Mesothelial cell of epicardium (in vitro differentiated cells): ENCODE measurements at places on chromosomes 6 and 20.
A peak's percentile ranks its signal among the peaks of the same experiment; 100 is the strongest.

GRCh38 chr6:110934381-110934898 lies 24.1 kb upstream of the GTF3C6 start:
- H3K27me3 ChIP-seq = no peaks in the 10 kb centered on the region
- no peaks in the 10 kb centered on the region for H3K36me3 ChIP-seq
- no peaks in the 10 kb centered on the region for H3K4me1 ChIP-seq
- H3K27ac ChIP-seq = no peak overlapping the region
- H3K4me3 ChIP-seq = no peak overlapping the region
- DNase-seq = no peak

GRCh38 chr6:137724495-137725211 lies 142.4 kb upstream of the TNFAIP3 start:
- H3K36me3 ChIP-seq = no peaks in the 10 kb centered on the region
- H3K27me3 ChIP-seq = no peaks in the 10 kb centered on the region
- no peak for DNase-seq
- H3K4me1 ChIP-seq = peaks cover 18% of the 10 kb centered on the region
- H3K4me3 ChIP-seq = no peak overlapping the region

- H3K4me3 ChIP-seq = no peak overlapping the region
- peaks cover 14% of the 10 kb centered on the region for H3K36me3 ChIP-seq
- H3K27ac ChIP-seq = peak overlapping the region; percentile 36
- no peaks in the 10 kb centered on the region for H3K27me3 ChIP-seq
- H3K4me1 ChIP-seq = peaks cover 32% of the 10 kb centered on the region
Observed at GRCh38 chr6:36979347-36979742, 6.7 kb downstream of the MTCH1 start.

DNA sequence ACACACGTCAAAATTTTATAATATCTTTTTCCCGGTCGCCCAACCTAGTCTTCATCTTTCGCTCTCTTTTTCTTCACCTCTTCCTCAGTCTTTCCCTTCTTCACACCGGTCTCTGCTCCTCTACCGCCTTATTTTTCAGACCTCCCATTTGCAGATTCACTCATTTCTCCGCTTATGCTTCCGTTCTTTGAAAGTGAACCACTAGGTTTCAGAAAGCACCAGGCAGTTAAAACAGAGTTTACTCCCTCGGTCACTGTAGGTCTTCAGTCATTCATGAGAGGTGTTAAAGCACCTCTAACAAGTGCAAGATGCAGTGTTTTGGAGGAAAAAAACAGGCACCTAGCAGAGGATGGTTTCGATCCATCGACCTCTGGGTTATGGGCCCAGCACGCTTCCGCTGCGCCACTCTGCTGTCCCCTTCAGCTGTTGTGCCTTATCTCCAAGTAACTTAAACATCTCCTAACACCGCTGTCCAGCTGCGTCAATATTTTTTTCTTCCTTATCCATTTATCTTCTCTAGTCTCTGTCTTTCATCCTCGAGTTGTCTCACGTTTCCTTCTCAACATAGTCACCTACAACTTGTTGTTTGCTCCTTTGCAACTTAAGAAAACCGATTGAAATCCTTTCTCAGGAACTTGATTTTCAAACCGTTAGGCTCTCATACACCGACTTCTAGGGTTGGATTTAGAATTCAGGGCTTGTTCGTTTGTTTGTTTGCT lies 119.7 kb upstream of the ZNF184 start:
- no peak for DNase-seq
- no peak overlapping the region for H3K4me3 ChIP-seq
- H3K36me3 ChIP-seq = no peaks in the 10 kb centered on the region
- H3K27me3 ChIP-seq = peaks cover 18% of the 10 kb centered on the region
- H3K4me1 ChIP-seq = no peaks in the 10 kb centered on the region

DNA sequence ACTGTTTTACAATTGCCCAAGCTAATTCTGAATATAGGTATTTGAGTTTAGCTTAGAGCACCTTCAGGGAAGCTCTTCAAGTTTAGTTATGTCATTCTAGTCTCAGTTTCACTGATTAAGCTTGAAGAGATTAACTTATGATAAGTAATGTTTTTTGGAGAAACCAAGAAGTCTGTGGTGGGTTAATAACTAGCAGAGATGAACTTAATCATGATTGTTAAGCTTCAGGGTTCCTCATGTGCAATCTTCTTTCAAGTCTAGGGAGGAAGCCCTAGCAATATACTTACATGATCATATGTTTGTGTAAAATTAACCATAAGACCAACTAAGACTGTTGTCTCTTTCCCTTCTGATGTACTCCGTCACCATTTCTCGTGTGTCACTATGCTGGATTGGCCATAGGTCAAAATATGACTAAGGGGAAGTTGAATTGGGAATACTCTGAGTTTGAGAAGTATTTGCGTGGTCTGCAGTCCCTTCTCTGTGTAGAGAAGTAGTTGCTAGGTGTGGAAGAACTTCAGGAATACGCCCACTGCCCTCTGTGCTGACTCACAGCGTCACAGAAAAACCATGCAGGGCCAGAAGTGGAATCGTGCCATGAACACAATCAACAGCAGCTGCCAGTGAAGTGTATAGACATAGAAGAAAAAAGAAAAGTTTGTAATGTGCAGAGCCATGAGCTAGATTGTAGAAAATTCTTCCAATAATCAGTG lies 88.3 kb downstream of the SH3BGRL2 start:
- no peaks in the 10 kb centered on the region for H3K36me3 ChIP-seq
- DNase-seq = no peak
- H3K27me3 ChIP-seq = peaks cover 1% of the 10 kb centered on the region
- peaks cover 6% of the 10 kb centered on the region for H3K4me1 ChIP-seq
- no peak overlapping the region for H3K27ac ChIP-seq

- no peaks in the 10 kb centered on the region for H3K36me3 ChIP-seq
- no peak overlapping the region for H3K27ac ChIP-seq
- DNase-seq = no peak
- H3K4me3 ChIP-seq = no peak overlapping the region
- no peaks in the 10 kb centered on the region for H3K27me3 ChIP-seq
- peaks cover 23% of the 10 kb centered on the region for H3K4me1 ChIP-seq
Observed at GRCh38 chr6:75169689-75170586, 35.9 kb downstream of the COL12A1 start.

- H3K36me3 ChIP-seq = no peaks in the 10 kb centered on the region
- no peak overlapping the region for H3K27ac ChIP-seq
- no peak overlapping the region for H3K4me3 ChIP-seq
- peaks cover 4% of the 10 kb centered on the region for H3K4me1 ChIP-seq
Observed at GRCh38 chr6:100353276-100354015, 111.3 kb downstream of the SIM1 start.

GRCh38 chr6:54087721-54088120 lies 23.5 kb upstream of the MLIP start:
- no peaks in the 10 kb centered on the region for H3K27me3 ChIP-seq
- DNase-seq = no peak
- no peak overlapping the region for H3K4me3 ChIP-seq
- H3K36me3 ChIP-seq = no peaks in the 10 kb centered on the region
- peaks cover 5% of the 10 kb centered on the region for H3K4me1 ChIP-seq

DNA sequence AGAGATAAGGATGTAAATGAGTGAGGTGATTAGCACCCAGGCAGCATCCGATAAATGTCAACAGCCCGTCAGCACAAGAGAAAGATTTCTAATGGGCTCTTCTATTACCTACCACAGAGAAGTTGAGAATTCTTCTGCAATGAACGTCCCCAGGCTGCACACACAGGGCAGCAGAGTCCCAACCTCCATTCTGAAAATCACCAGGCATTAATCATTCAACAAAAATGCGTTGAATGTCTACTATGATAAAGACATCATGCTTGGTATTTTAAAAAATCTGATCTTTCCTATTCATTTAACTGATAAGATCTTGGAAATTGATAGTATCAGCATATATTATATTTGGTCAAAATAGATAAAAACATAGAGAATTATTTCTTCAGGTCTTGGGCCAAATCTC lies 59.5 kb upstream of the VGLL2 start:
- no peak overlapping the region for H3K27ac ChIP-seq
- no peak for DNase-seq
- H3K4me1 ChIP-seq = no peaks in the 10 kb centered on the region
- peaks cover 1% of the 10 kb centered on the region for H3K27me3 ChIP-seq
- H3K4me3 ChIP-seq = no peak overlapping the region

DNA sequence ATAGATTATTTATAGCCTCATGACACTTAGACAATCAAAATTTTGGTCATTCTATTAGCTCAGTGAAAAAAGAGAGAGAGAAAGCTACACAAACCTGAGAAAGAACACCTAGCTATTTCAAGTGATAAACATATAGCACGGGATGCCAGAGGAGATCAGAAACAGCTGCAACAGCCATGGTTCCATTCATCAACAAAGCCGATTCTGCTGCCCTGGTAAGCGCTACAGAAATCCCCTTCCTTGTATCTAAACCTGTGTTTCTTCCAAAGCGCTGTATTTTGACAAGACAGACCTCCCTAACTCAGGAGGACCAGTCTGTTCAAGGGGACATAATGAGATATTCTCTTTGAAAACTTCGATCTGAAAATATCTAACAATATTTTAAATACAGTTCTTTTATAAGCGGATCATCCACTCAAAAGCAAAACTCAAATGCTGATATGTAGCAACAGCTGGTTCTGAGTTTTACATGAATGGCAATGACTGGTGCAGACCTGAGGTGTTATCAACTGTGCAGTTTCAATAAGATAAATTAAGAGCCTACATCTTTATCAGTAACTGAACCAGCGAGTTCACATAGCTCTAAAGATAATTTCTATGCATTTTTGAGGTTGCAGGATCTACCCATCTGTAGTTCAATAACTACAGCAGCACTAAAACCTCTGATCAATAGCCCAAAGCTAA lies 447.8 kb downstream of the FRK start:
- H3K36me3 ChIP-seq = no peaks in the 10 kb centered on the region
- H3K27me3 ChIP-seq = no peaks in the 10 kb centered on the region
- peaks cover 19% of the 10 kb centered on the region for H3K4me1 ChIP-seq
- no peak overlapping the region for H3K4me3 ChIP-seq
- no peak for DNase-seq

GRCh38 chr6:5567352-5567751 lies 306.0 kb downstream of the FARS2 start:
- peaks cover 8% of the 10 kb centered on the region for H3K36me3 ChIP-seq
- H3K4me1 ChIP-seq = no peaks in the 10 kb centered on the region
- no peak overlapping the region for H3K27ac ChIP-seq
- no peak for DNase-seq
- no peaks in the 10 kb centered on the region for H3K27me3 ChIP-seq
